ENCODE measurements at places on chromosomes 5 and 9.

- no peak for DNase-seq
Measured at GRCh38 chr9:124718928-124719327, 52.2 kb downstream of the NR6A1 start.

GRCh38 chr5:148595697-148596096 lies 58.6 kb downstream of the HTR4 start:
- no peak for DNase-seq

GRCh38 chr5:41281215-41281810 lies 68.0 kb upstream of the C6 start:
- no peak for DNase-seq

GRCh38 chr5:54347221-54347865 lies 37.0 kb upstream of the ARL15 start:
- DNase-seq = no peak

DNA sequence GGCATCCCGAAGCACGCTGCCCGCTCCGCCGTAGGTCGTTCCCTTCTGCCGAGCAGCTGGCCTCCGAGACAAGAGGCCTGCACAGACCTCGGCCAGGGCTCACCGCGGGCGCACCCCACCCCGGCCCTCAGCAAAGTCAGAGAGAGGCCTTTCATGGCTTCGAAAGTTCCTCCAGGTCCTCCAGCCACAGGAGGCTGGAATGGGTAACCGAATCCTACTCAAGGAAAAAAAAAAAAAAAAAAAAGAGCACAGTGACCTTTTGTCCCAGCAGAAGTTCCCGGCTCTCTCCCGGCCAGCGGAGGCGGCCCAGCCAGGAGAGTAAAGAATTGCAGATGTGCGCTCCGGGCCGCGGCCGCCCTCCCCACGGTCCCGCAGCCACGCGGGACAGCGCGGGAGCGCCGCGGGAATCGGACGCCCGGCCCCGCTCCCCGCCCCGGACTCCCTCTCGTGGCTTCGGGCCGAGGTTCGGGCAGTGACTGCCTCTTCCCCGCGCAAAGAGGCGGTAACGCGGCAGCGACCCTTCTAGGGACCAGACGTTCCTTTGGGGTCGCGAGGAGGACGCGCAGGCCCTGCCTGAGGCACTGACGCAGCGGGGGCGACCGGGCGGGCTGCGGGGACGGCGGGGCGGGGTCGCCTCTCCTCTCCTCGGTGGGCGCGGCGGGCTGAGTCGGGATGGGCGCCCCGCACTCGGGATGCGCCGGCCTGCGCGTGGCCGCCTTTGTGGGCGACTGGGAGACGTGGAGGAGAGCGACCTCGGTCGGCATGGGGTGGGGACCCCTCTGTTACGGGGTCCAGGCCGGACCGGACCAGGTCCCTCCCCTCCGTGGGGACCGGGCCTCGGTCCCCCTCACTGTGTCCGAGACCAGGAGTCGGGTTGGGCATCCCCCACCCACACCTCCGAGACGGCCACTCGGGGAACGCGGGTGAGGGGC lies 754 bp downstream of the GFPT2 start:
- no peak for DNase-seq

Data from sciatic nerve (tissue), 2 donors.